Bone marrow (tissue), 2 donors: ENCODE measurements at places on chromosomes 7 and 10.

GRCh38 chr7:2732959-2733584 is 45.1 kb downstream of the AMZ1 start:
- DNase-seq: peak; percentile 56

DNA sequence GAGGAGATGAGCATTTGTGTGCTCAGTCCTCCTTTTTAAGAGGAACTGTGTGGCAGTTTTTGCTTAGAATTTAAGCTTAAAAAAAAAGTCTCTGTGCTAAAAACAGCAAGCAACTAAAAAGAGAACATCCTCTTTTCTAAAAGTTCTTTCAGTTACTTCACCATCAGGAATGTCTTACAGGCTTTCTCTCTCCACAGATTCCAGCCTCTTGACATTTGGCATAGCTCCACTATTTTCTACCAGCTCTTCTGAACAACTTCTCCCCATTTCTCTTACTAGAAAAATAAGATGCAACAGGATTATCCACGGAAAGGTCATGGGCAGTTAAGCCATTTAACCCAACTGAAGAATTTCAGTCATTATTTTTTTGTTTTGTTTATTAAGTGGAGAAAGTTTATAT is 13.2 kb downstream of the PCLO start:
- no peak for DNase-seq

- no peak for DNase-seq
These were observed 199.6 kb upstream of the SEMA3A start for GRCh38 chr7:84394219-84394618.

DNA sequence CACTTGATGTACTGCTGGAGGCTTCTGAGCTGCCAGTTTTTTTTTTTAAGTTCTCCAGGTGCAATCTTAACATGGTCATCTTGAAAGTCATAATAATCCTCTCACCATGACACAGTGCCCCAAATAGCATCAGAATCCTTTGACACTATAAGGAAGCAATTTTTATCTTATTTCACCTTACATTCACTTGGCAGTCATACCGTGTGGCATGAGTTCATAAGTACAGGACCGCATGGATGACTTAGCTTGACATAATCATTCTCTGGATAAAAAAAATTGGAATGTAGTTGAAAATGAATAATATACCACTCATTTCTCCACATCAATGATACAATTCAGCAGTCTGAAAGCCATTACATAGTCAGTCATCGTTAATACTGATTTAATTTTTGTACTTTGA is 25.6 kb upstream of the TMEM196 start:
- DNase-seq: no peak

DNA sequence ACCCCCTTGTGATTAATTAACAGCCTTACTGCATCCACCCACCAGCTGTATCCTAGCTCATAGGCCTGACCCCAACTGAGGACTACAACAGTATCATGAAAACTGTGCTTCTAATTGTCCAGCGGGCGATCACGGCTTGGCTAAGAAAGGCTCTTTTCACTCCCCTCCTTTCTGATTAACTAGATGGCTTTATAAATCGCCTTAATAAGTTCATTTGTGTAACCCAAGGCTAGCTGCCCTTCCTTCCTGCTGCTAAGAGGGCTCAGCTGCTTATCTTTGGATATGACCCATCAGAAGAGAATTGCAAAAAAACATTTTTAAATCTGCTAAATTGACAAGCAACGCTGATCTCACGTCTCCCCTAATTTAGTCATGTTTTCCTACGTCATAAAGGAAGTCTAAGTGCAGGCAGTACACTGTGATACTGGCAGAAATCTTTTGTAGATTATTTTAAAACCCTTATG is 163.0 kb upstream of the LAMB4 start:
- no peak for DNase-seq

DNA sequence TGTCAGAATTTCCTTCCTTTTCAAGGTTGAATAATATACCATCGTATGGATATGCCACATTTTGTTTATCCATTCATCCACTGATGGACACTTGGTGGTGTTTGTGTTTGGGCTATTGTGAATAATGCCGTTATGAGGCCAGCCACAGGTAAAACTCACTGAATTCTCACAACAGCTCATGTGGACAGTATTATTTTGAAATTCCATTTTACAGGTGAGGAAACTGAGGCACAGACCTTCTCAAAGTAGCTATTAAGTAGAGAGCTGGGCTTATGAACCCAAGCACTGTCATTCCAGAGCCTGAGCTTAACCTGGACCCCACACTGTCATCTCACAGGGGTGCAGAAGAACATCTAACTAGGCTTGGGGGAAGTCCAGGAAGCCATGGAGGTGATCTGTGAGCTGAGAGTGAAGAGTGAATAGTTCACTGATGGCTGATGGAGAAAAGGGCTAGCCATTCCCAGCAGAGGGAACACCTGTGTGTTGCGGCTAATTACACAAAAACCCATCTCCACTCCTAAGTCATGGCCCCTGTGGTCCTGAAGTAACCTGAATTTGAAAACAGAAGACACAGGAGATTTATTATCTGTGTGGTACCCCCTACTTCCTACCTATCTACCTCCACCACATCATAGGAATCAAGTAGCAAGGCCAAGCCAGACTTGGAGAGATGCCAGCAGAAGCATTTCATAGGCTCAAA is 8.7 kb downstream of the INMT start:
- no peak for DNase-seq

DNA sequence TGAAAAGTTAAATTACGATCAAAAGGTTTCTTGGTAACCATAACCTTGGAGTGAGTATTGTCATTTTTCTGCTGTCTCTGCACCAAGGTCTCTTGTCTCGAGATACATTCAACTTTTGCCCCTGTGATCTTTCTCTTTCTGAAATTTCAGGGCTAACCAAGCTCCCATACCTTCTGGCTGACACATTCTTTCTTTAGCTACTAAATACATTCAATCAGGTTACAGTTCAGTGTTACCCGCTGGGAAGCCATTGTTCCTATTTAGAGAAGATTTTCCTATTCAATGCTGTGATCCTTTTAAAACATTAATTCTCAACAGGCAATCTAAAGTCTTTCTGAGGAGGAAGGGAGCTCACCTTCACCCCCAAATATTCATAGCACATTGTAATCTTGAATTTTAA is 22.9 kb upstream of the DMTF1 start:
- no peak for DNase-seq

DNA sequence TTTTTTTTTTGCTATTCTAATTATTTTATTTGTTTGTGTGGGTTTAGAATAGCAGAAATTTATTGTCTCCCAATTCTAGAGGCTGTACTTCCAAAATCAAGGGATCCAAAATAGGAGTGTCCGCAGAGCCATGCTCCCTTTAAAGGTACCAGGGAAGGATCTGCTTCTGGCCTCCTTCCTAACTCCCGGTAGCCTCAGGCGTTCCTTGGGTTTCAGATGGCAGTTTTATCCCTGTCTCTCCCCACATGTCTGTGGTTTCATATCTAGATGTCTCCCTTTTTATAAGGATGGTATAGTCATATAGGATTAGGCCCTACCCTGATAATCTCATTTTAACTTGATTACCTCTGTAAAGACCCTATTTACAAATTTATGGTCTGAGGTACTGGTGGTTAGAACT is 48.4 kb downstream of the BMPR1A start:
- DNase-seq: no peak

GRCh38 chr10:132749371-132749795 is 36.6 kb downstream of the NKX6-2 start:
- no peak for DNase-seq

- DNase-seq: no peak
These were observed 74.2 kb upstream of the EEPD1 start for GRCh38 chr7:36078816-36079360.

DNA sequence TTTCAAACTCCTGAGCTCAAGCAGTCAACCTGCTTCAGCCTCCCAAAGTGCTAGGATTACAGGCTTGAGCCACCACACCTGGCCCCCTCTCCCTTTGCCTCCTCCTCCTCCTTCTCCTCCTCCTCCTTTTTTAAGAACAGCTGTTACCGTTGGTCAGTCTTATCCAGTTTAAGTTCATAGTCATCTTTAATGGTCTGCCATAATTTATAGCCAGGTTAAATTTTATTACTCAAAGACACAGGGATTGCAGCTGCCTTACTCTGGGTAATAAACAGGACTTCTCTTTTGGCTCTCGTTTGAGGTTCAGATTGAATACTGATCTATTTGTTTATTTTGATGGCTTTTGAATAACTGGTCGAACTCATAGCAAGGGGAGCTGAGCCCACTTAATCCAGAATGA is 35.2 kb downstream of the ATOH7 start:
- DNase-seq: no peak

- DNase-seq: no peak
These were observed 6.8 kb upstream of the ANKRD22 start for GRCh38 chr10:88858491-88858890.

- no peak for DNase-seq
These were observed 224.3 kb downstream of the SFMBT2 start for GRCh38 chr10:7186387-7187018.

- no peak for DNase-seq
These were observed 276.5 kb upstream of the SMIM30 start for GRCh38 chr7:113394856-113395255.

DNA sequence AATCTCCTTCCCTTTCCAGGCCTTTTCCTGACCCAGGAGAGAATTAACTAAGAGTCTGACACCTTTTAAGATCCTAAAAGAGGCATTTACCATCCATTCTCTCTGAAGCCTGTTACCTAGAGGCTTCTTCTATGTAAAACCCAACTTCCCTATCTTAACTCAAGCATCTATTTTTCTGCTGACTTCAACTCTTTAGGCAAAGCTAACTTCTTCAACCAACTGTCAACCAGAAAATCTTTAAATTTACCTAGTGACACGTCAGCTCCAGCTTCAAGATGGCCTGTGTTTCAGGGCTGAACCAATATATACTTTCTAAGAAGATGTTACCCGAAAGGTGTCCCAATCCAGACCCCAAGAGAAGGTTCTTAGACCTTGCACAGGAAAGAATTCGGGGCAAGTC is 492.3 kb upstream of the AUTS2 start:
- no peak for DNase-seq

GRCh38 chr10:78766603-78767002 is 302.2 kb upstream of the ZMIZ1 start:
- DNase-seq: no peak

DNA sequence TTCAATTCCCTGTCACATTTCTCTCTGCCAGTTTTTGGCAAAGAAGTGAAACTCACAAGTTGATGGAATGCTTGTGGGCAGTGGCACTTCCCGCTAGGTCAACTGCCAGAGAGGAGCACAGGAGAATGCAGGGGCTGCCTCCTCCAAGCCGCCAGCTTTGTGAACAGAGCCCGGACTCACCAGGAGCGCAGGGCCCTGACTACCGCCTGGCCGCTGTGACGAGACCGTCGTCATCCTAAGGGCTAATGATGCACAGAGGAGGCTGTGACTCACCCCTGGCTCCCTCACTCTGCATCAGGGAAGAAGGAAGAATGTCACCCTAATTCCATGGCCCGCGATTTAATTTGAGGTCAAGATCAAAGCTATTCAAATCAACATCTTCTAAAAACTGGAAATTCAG is 123.9 kb downstream of the TAX1BP1 start:
- DNase-seq: no peak

DNA sequence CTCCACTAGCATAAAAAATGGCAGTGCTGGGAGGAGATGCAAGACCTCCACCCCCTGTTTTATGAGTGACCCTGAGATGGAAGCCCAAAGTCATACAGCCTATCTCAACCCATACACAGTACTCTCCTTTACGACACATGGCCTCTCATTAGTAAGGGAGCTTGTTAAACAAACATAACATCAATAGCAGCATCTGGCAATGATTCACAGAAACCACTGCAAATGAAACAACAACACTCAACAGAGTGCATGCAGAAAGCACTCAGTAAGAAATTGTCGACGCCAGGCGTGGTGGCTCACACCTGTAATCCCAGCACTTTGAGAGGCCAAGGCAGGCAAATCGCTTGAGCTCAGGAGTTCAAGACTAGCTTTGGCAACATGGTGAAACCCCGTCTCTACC is 27.5 kb upstream of the FIGNL1 start:
- no peak for DNase-seq

DNA sequence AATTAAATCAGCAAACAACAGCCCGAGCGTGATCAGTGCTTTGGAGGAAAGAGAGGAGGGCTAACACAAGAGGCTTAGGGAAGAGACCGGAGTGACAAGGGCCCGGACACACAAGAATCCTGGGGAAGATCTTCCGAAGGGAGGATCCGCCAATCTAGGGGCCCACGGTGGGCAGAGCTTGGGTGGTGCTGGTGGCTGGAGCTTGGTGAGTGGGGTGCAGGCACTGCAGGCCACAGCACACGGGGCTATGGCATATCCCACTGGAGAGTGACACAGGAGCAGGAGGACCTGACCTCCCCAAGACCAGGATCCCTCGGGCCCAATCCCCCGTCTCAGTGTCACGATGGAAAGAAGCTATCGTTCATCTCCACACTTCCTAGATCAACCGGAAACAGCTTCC is 471.3 kb upstream of the FOXK1 start:
- no peak for DNase-seq

DNA sequence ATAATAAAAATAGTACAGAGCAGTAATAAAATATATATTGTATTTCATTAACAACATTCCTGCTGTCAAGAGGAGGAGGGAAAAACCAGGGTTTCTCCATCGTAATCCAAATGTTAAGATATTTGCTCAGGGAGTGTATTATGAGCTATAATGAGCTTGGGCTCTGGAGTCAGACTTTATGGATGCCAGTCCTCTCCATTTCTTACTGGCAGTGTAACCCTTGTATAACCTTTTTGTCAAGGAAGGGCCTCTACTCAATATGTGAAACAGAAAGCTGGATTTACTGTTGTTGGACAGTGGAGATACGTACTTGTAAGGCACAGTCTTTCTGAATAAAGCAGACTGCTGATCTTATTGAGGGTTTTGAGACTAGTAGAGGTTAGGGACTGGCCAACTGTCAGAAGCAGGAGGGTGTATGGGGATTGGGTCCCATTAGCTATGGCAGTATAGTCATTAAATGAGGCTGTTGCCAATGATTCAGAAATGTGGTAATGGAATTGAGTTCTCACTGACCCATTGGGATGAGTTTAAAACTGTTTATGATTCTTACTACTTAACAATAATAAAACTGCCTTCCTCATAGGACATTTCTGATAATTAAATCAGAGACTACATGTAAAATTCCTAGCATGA is 56.5 kb downstream of the ZNF277 start:
- no peak for DNase-seq

DNA sequence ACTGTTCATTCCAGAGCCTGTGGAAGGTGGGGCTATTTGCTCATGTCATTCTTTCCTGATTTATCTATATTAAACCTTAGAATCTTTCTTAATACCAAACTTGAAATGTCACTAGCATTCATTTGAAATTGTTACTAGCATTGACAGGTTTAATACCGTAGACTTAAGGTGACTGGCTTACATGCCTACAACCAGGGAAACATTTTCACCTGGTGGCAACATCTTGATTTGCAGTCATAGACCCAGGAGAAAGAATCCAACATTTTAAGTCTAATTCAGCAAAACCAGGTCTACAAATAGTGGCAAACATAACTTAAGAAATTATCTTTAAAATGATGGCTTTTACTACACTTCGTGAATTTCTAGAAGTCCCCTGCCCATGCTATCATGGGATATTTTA is 353.7 kb downstream of the HTR7 start:
- DNase-seq: no peak

DNA sequence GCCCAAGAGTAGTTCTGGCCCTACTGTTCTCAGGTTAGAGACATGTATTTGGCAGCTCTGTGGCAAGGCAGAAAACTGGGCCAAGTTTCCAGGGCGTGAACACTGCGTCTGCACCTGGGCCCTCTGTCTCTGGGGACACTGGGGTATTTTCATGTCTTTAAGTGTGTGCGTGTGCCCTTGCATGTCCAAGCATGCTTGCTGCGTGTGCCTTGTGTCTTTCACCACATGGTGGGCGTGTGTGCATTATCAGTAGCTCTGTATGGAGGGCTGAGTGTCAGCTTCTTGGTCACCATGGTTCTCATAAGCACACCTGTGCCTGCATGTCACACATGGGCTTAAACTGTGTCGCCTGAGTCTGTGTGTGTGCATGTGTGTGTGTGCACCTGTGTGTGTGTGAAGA is 69.3 kb downstream of the HIPK2 start:
- DNase-seq: no peak
